Stimulated activated CD4-positive, alpha-beta T cell treated with anti-CD3 and anti-CD28 coated beads, Interleukin-1b, Interleukin-23, amount 100 ng/mL, for 24 hours (primary cell): ENCODE measurements at places on chromosomes 16 and 17.

DNA sequence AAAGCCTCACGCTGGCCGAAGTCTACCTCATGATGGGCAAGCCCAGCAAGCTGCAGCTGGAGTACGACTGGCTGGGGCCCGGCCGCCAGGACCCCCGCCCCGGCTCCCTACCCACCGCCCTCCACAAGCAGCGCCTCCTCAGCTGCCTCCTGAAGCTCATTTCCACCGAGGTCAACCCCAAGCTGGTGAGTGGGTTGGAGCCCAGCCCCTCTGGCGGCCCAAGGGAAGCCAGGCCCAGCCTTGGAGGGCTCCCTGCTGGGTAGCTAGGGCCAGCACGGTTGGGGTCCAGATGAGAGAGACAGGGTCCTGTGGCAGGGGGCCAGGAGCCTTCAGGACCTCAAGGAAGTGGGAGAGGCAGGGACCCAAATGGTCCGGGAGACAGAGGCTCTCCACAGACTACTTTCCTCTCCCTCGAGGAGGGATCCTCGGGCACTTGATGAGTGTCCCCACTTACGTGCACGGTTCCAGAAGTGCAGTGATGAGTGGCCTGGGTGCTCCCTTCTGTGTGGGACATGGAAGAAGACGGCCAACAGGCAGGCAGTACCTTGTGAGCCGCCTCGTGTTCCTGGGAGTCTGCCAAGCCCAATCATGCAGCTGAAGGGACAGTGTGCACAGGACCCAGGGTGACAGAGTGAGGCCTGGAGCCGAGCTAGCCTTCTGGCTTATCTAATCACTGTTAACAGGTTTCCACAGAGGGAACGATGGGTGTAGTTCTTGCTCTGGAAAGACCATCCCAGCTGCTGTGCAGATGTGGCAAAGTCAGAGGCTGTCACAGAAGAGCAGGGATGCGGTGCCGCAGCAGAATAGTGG lies 21.1 kb upstream of the JPT2 start:
- DNase-seq = no peak

DNA sequence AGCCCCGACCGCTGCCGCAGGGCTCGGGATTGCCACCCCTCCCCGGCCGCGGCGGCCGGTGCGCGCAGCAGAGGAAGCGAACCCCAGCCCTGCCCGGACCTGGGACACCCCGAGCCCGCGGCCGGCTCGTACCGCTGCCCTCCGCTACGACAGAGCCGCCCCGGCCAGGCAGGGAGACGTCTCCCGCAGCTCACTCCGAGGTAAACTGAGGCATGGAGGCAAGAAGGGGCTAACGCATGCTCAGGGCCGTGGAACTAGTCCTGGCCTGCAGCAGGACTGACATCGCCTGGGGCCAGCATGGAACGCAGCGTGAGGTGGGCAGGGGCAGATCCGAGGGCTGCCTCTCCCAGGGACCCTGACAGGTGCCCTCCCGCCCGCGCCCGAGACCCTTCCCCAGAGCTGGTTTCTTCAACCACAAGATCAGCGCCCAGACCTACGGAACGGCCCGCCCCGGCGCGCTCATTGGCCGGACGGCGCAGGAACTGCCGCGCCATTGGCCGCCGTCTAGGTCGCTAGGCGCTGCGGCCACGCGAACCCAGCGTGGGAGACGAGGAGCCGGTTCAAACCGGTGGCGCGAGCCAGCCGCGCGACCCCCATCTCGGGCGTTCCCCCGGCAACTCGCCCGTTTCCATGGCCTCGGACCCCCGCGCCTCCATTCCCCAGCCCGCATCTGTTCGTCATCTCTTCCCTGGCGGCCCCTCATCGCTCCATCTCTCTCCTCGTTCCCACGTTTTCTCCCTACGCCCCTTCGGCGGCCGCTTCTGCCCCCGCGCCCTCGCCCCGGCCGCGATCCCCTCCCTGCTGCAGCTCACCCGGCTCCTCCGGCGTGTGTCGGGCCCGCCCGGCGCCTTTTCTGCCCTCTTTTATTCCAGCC lies at the start of gene SLC43A2:
TSS of gene SLC43A2 (minus strand) at position 853 of the 874 bp plus-strand sequence. CDS start 960 bp downstream, outside the sequence.
- DNase-seq = peak; percentile 43

DNA sequence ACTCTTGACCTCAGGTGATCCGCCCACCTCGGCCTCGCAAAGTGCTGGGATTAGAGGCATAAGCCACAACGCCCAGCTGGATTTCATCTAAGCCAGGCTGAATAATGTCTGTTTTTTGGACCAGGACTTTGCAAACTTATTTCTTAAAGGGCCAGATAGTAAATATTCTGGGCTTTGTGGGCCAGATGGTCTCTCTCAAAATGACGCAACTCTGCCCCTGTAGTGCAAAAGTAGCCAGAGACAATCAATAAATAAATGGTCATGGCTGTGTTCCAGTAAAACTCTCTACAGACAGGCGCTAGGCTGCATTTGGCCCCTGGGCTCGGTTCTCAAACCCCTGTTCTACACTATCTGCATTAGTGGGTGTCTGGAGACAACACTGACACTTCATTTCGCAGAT lies 121.9 kb upstream of the CDH13 start:
- no peak for DNase-seq

DNA sequence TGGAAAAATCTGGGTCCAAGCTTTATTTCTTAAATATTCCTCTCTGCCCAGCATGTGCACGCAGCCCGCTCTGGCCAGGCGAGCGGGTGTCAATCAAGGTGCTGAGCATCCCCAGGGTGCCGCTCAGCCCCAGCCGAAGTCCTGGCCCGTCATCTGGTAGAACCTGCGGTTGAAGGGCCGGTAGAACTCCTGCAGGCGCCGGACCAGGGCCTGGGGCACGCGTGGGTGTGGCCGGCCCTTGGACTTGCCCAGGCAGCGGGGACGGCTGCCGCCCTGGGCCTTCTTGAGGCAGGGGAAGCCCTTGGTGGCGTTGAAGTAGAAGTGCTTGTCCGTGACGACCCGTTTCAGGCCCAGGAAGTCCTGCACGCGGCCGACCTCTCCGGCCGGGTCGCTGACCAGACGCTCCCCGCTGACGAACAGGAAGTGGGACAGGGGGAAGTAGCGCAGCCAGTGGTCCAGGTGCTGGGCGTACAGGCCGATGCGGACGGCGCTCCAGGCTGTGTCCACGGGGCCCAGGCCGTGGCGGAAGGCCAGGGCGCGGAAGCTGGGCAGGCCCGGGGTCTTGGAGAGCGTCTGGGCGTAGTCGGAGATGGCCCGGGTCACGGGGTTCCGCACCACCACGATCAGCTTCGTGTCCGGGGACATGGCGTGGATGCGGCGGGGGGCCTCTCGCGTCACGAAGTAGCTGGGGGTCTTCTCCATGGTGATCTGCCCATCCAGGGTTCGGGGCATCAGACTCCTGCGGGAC lies 6.6 kb downstream of the HS3ST6 start:
- no peak for DNase-seq

GRCh38 chr16:74305281-74305680 lies 8.7 kb downstream of the PSMD7 start:
- no peak for DNase-seq

DNA sequence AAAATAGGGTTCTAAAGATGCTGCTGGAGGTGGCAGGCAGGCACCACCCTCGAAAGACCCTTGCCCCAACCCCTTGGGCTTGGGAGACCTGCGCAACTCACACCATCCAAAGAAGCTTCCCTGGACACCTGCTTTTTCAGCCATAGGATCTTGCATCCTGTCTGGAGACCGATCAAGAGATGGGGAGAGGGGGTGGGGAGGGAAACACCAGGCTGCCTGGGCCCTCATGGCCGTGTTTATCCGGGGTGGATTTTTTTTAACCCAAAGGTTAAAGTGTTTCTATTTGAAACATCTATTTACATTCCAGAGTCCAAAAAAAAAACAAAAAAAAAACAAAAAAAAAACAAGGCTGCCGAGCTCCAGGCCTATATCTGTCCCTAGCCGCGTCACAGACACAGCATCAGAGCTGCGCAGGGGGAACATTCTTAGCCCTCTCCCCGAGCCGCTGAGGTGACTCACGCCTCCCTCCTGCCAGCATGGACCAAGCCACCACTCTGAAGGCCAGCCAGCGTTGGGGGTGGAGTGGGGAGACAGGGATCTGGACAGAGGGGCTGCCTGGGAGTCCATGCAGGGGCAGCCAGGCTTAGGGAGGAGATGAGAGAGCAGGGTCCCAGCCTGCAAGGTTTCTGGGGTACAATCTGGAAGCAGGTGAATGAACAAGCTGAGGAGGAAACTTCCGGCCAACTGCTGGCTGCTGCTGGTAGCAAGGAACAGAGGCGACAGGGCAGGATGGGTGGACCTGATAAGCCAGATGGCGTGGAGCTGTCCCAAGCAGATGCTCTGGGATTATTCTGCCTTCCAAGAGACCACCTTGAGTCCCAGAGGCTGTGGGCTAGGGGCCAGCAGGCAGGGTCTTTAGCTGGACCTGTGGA lies 14.8 kb downstream of the HDAC5 start:
- no peak for DNase-seq
